ENCODE measurements at places on chromosomes 12 and 14.

DNA sequence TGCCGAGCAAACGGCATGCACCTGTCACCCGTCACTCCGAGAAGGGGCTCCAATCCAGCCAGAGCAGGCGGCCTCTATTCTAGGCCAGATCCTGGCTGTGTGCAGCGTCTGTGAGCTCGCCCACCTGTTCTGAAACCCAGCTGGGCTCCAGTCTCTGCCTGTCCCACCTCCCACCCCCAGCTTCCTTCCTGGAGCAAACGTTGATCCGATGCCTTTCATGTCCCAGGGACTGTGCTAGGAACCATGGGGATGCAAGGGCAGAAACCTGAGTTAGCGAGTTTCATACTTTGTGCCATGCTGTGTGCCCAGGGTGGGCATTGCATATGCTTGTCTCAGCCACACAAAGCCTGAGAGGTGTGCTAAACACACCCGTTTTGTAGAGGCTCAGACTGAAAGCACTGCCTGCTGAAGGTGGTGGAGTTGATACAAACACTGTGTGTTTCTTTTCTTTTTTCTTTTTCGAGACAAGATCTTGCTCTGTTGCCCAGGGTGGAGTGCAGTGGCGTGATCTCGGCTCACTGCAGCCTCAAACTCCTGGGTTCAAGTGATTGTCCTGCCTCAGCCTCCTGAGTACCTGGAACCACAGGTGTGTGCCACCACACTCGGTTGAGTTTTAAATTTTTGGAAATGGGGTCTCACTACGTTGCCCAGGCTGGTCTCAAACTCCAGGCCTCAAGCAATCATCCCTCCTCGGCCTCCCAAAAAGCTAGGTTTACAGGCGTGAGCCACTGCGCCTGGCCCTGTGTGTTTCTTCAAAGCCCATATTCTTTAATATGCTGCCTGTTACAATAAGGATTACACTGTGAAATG is 84.1 kb upstream of the MED13L start:
- peak; percentile 2 for DNase-seq

DNA sequence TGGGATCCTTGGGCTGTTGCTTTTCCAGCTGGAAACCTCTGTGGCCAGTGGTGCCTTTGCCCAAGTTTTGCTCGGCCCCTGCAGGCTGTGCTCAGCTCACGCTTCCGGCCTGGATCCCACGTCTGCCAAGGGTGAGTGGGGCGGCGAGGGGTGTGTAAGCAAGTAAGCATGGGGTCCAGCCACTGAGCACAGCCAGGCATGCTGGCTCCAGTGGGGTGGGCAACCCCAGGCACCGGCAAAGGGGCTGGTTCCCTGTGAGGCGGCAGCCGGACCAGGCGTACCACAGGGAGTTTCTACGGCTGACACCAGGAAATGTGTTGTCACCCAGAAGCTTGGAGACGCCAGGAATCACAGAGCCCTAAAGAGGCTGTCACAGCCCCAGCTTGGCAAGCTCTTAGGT is 393.4 kb upstream of the CCDC196 start:
- no peak for DNase-seq

GRCh38 chr14:103250874-103251273 is 83.2 kb upstream of the EIF5 start:
- no peak for DNase-seq

DNA sequence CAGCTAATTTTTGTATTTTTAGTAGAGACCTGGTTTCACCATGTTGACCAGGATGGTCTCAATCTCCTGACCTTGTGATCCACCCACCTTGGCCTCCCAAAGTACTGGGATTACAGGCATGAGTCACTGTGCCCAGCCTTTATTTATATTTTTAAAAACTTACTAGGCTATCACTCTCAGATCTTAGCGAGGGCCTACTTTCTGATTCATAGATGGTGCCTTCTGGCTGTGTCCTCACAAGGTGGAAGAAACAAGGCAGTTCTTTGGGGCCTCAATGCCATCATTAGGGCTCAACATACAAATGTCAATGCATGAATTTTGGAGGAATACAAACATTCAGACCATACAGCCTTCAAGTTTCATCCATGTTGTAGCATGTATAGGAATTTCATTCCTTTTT is 2.4 kb upstream of the DGLUCY start:
- DNase-seq, result no peak

GRCh38 chr14:42778984-42779383 is 1172.3 kb downstream of the LRFN5 start:
- no peak for DNase-seq

DNA sequence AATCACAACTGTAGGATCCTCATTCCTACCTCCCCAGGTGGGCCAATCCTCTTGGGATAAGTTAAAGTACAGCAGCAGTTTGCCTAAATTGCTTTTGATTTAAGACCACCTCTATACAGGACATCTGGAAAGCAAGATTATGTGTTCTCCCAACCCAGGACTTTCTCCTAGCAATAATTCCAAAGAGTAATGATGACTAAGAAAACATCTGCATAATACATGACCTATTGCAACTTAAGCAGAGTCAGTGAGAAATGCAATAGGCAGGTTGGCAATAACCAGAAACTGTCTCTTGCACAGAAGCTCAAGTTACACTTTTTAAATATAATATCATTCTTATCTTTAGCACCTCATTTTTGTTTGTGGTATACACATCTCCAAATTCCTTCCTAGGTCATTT is 275.4 kb downstream of the TRHDE start:
- no peak for DNase-seq

GRCh38 chr12:39319180-39319579 is 123.7 kb downstream of the KIF21A start:
- no peak for DNase-seq

DNA sequence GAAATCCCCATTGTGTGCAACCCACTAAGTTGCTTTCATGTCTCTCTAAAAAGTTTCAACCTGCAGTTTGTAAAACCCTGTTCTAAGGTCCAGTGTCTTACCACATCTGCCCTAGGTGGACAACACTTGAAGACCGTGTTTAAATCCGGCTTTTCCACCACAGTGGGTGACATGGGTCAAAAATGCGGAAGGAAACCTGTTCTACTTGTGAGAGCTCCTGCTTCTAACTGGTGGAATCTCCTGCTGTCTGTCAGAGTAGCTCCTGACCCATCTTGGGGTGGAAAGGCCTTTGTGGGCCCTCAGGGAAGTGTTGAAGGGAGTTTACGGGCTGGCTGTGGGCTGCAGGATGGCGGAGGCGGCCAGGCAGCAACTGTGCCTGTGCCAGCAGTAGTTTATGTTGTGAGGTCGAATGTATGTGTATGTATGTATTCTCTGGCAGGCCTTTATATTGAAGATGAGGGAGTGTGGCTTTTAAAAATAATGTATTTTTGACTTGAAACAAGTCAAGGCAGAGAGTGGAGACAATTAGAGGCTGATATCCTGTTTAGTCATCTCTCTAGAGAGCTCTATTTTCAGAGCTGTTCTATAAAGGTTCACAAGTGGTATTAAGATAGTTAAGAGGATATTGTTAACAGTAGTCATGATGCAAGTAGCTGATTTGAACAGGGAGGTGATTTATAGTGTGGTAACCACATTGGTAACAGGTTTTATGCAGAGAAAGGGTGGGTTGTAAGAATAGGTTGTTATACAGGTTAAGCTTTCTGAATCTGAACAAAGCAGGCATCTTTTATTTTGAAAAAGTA is 67.0 kb downstream of the PRKCH start:
- peak; percentile 88 for DNase-seq

DNA sequence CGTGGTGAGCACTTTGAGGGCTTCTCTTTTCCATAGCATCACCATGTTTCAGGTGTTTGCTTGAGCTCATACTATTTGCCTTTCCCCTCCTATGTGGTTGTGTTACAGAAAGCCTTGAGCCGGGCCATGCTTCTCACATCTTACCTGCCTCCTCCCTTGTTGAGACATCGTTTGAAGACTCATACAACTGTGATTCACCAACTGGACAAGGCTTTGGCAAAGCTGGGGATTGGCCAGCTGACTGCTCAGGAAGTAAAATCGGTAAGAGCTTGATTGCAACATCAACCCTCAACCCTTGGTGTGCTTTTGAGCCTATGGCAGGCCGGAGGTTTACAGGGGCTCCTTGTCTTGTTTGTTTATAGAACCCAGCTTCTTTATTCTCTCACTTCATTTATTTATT is 8.1 kb downstream of the LETMD1 start:
- no peak for DNase-seq

DNA sequence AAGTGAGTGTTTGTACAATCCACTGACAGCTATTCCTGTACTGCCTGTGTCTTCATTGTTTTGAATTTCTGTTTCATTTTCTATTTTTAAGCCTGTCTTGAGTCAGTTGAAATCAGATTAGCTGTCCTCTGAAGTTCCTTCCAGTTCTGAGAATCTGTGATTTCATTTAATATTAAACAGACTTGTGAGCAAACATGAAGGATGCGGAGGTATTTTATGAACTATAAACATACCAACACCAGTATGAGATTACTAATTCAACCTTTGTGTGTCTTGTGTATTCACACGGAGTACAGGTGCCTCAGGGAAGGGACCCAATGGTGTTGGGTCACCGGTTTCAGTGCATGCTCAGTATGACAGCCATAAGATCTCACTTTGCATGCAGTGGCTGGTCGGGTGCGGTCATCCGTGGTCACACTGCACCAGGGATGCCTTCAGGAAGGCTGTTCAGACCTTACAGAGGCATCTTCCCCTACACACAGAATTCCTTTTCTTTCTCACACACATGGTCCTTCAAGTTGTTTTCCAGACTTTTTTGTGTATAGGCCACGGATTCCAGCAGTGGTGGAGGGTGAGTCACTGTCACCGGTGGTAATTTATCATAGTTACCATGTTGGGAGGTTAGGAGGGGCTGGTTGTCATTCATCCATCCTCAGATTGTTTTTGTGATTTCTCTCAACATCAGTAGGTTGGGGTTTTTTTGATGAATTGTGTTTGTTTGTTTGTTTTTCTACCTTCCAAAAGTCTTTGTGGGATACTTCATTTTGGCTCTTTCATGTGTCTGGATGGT is 103.0 kb upstream of the SFSWAP start:
- DNase-seq, result no peak

DNA sequence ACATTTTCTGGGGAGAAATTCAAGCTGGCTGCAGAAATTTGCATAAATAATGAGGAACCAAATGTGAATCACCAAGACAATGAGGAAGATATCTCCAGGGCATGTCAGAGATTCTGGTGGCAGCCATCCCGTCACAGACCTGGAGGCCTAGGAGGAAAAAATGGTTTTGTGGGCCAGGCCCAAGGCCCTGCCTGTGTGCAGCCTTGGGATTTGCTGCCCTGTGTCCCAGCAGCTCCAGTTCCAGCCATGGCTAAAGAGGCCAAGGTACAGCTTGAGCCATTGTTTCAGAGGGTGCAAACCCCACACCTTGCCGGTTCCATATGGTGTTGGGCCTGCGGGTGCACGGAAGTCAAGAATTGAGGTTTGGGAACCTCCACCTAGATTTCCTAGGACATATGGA is 147.5 kb downstream of the ADCK1 start:
- no peak for DNase-seq

DNA sequence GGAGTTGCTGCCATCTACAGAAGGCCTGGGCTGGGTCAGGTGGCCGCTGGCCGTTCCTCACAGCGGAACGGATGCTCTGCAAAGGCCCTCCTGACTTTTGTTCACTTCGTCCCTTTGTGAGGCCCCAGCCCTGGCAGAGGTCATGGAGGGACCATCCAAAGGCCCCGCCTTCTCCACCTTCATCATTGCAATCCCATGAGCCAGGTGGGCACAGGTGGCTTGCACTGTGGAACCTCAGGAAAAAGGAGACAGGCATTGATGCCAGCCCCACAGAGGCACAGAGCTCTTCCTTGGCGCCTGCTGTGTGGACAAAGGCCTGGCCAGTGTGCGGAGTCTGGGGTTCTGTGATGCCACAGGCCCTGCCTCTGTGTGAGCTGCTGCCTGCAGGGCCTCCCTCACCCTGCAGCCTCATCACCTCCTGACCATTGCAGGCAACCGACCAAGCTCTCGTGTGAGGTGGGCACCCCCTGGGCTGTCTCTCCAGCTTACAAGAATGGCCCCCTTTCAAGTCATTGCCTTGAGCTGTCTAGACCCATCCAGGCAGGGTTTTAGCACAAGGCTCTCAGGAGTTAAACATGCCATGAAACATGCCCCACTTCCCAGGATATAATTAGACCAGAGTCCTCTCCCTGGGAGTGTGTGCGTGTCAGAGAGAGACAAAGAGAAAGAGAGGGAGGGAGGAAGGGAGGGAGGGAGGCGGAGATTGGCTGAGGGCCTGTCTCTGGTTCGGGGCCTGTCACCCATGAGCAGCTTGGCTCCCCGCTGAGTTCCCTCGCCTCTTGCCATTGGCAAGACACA is 19.3 kb downstream of the NFKBIA start:
- peak; percentile 10 for DNase-seq

- DNase-seq, result no peak
Measured at GRCh38 chr12:28876196-28876798, 272.8 kb upstream of the FAR2 start.

DNA sequence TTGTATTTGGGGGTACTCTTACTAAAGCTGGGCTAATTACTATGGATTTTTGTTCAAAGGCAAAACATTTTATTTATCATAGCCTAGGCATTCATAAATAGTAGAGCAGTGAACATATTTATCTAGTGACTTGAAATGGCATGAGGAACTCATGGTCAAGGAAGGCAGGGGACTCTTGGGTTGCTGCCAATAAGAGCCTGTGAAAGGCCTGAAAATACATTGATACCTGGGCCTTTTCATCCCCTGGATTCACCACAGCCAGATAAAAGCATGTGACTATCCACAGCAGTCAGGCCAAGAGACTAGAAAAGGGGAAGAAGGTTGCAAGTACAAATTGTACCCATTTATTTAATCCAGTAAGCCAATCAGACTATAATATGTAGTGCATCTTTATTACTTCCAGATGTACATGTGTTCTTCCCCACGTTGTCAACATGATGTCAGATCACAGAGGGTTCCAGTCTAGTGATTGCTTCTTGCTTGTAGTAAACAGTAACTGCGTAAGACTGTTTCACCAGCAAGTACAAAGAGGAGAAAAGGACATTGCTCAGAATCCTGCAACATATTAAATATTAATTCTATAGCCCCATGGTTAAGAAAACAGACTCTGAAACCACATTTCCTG is 409.7 kb downstream of the NOVA1 start:
- no peak for DNase-seq

GRCh38 chr12:19200261-19200660 is 70.7 kb downstream of the PLEKHA5 start:
- no peak for DNase-seq

GRCh38 chr14:22390195-22390594 is 198.8 kb downstream of the DAD1 start:
- DNase-seq, result no peak

GRCh38 chr14:82490397-82490796 is 956.7 kb upstream of the SEL1L start:
- no peak for DNase-seq

- no peak for DNase-seq
Measured at GRCh38 chr12:118741194-118741593, 240.1 kb upstream of the SRRM4 start.

DNA sequence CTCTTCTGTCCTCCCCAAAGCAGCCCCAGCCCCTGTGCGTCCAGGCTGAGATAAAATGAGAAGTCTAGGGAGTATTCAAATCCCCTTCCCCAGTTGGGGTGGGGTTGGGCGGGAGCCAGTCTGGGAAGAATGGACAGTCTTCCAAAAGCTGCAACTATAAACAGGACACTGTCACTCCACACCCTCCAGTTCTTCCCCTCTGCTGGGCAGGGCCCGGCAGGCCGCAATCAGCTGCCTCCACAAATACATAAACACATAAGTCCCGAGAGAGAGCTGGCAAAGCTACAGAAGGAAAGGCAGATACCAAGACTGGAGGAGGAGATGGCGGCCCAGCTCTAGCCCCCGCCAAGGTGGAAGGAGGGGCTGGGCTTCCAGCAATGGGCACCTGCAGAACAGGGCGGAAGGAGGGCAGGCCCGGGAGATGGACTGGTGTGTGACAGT is 12.7 kb downstream of the LTBP2 start:
- DNase-seq, result no peak

- peak; percentile 61 for DNase-seq
Measured at GRCh38 chr12:3803865-3804472, 51.1 kb upstream of the CRACR2A start.
